Mesothelial cell of epicardium (in vitro differentiated cells): ENCODE measurements at places on chromosomes 7 and 10.

DNA sequence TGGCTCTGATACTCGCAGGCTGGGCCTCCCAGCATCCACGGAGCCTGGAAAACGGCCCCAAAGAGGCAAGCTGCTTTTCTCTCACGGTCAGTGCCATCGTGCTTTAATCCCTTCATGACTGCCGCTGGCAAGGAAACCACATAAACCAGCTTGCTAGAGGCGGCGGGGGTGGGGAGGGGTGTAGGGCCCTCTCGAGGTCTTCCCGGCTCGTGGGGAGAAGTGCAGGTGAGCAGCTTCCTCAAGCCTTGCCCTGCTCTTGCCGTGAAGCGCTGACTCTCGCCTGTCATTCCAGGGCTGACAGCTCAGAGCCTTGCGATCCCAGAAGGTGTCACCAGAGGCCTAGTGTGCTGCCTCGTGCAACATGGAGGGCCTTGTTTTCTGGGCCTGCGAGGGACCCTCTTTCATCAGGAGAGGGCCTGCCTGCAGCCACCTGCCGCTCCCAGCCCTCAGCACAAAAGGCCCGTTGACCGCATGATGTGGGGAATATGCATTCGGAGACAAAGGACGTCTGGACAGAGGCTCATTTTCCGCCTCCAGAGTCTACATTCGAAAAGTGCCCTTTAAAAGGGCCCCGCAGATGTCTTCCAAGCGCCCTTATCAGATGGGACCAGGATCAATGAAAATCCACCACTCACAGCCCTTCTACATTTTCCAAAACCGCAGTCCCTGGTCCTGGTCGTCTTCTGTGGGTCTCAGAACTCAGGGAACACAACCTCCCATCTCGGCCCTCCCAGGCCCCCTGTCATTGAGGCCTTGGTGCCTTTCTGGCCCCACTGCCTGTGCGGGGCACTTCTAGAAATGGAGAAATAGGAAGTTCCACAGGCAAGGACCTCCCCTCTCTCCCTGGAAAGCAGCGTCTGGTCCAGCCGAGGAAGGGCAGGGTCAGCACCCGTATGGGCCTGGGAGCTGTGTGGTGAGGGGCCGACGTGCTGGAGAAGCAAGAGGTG lies 58.7 kb downstream of the ZRANB1 start:
- no peak for DNase-seq
- H3K36me3 ChIP-seq, result peaks cover 5% of the 10 kb centered on the region
- H3K4me3 ChIP-seq, result no peak overlapping the region

DNA sequence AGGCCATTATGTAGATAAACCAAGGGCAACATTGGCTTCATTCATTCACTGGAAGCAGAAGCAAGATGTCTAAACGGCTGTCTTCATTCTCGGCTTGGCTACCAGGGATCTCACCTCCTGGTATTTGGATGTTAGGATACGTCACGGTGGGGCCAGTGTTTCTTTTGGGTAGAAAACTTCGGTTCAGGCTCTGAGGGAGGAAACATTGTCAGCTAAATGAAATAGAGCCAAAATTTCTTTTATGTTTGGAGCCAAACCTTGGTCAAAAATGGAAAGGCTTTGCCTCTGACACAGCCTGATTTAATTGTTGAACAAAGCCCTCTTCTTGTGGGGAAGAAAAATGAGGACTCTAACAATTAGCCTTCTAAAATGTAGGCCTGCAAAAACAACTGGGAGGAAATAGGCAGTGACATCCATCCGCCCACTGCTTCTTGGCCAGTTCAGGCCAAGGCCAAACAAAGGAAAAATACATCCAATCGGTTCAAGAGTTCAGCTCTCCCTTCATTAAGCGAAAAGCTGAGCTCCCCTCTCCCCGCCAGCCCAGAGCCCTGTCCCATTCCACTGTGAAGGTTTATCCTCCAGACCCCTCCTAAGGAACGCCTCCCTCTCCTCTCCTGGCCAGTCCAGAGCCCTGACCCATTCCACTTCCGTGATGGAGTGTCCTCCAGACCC lies 44.4 kb downstream of the PFKFB3 start:
- DNase-seq, result no peak
- no peaks in the 10 kb centered on the region for H3K4me1 ChIP-seq
- no peaks in the 10 kb centered on the region for H3K36me3 ChIP-seq
- no peak overlapping the region for H3K4me3 ChIP-seq
- H3K27me3 ChIP-seq, result no peaks in the 10 kb centered on the region
- H3K27ac ChIP-seq, result no peak overlapping the region

GRCh38 chr7:143387156-143387975 lies 6.2 kb downstream of the ZYX start:
- no peak overlapping the region for H3K4me3 ChIP-seq
- H3K36me3 ChIP-seq, result peaks cover 13% of the 10 kb centered on the region
- peaks cover 13% of the 10 kb centered on the region for H3K4me1 ChIP-seq
- H3K27me3 ChIP-seq, result no peaks in the 10 kb centered on the region
- DNase-seq, result no peak
- H3K27ac ChIP-seq, result peak overlapping the region; percentile 14

DNA sequence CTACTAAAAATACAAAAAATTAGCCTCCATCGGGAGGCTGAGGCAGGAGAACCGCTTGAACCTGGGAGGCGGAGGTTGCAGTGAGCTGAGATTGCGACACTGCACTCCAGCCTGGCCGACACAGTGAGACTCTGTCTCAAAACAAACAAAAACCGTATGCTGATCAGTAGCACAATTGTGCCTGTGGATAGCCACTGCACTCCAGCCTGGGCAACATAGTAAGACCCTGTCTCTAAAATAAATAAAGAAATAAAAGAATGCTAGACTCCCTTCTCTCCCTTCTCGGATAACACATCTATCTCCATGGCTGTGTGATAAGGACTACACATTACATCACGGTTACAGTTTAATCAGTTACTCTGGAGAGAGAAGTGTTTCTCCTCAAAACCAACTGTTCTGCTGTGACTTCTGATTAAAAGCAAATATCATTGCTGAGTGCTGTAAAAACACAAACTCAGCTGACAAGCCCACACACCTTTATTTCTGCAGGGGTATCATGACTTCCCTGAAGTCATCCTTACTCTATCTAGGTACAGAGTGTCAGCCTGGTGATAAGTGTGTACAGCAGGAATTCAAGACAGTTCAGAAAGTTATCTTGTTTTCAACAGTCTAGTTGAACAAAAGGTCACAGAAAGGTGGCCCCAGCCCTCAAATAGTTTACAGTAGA lies 5.3 kb upstream of the ARHGAP19 start:
- H3K36me3 ChIP-seq, result no peaks in the 10 kb centered on the region
- H3K4me3 ChIP-seq, result no peak overlapping the region
- no peaks in the 10 kb centered on the region for H3K27me3 ChIP-seq
- peak overlapping the region; percentile 82 for H3K27ac ChIP-seq
- H3K4me1 ChIP-seq, result peaks cover 12% of the 10 kb centered on the region
- DNase-seq, result no peak

GRCh38 chr7:100021297-100021696 lies 5.9 kb downstream of the ZKSCAN1 start:
- no peak overlapping the region for H3K27ac ChIP-seq
- DNase-seq, result no peak
- H3K27me3 ChIP-seq, result no peaks in the 10 kb centered on the region
- peaks cover 33% of the 10 kb centered on the region for H3K4me1 ChIP-seq
- no peak overlapping the region for H3K4me3 ChIP-seq

GRCh38 chr7:39458061-39458745 lies 108.0 kb upstream of the YAE1 start:
- peaks cover 5% of the 10 kb centered on the region for H3K27me3 ChIP-seq
- no peak for DNase-seq
- no peaks in the 10 kb centered on the region for H3K36me3 ChIP-seq
- no peak overlapping the region for H3K27ac ChIP-seq

DNA sequence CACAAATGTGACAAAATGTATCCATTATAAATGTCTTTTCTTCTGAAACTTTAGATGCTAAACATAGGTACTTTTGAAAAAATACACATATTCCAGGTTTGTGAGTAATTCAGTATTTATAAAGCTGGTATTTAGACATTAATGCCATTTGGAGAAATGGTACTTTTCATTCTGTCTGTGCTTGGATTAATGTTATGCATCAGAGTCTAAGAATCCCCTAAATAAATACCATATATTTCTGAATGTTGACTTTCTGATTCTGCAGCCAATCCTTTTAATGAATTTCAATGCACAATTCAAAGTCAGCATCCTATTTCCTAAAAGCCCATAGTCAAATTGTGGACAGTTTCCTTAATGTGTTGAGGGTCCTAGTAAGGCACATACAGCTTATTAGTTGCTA lies 145.0 kb downstream of the DKK1 start:
- H3K36me3 ChIP-seq, result no peaks in the 10 kb centered on the region
- no peak overlapping the region for H3K27ac ChIP-seq
- H3K27me3 ChIP-seq, result peaks cover 2% of the 10 kb centered on the region
- H3K4me1 ChIP-seq, result no peaks in the 10 kb centered on the region
- DNase-seq, result no peak

DNA sequence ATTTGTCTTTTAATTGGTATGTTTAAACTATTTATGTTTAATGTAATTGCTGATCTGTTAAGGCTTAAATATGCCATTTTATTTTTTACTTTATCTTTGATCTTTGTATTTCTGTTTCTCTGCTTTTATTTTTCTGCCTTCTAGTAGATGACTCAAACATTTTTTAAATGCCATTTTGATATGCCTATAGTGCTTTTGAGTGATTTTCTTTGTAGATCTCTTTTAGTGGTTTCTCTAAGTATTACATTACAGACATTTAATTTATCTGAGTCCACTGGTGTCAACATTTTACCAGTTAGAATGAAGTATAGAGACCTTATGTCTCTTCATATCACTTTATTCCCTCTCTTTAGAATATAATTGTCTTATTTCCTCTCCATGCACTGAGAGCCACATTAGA lies 32.7 kb downstream of the IL6 start:
- no peak overlapping the region for H3K4me3 ChIP-seq
- no peaks in the 10 kb centered on the region for H3K4me1 ChIP-seq
- no peak overlapping the region for H3K27ac ChIP-seq
- H3K27me3 ChIP-seq, result peaks cover 3% of the 10 kb centered on the region

DNA sequence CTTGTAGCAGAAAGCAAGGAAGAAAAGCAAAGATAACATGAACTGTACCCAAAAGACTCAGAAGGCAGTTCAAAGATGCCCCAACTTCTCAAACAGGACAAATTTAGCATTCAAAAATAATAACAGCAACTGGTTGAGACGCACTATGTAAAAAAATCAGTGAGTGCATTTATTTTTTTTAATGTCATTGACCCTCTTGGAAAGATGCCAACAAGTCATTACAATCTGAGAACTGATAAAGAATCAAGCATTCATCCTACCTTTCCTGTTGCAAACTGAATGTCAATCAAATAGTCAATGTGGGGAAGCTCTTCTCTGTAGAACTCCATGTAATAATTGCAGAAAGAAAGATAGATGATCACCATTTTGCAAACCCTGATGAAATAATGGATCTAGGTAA lies 1.7 kb upstream of the CCDC186 start:
- no peak overlapping the region for H3K27ac ChIP-seq
- H3K4me1 ChIP-seq, result peaks cover 31% of the 10 kb centered on the region
- H3K4me3 ChIP-seq, result peak overlapping the region; percentile 13
- no peaks in the 10 kb centered on the region for H3K27me3 ChIP-seq
- no peak for DNase-seq
- no peaks in the 10 kb centered on the region for H3K36me3 ChIP-seq

- H3K4me3 ChIP-seq, result no peak overlapping the region
- H3K4me1 ChIP-seq, result no peaks in the 10 kb centered on the region
- no peak overlapping the region for H3K27ac ChIP-seq
- H3K27me3 ChIP-seq, result peaks cover 3% of the 10 kb centered on the region
- DNase-seq, result no peak
These were observed 26.8 kb upstream of the INSIG1 start for GRCh38 chr7:155270861-155271260.

DNA sequence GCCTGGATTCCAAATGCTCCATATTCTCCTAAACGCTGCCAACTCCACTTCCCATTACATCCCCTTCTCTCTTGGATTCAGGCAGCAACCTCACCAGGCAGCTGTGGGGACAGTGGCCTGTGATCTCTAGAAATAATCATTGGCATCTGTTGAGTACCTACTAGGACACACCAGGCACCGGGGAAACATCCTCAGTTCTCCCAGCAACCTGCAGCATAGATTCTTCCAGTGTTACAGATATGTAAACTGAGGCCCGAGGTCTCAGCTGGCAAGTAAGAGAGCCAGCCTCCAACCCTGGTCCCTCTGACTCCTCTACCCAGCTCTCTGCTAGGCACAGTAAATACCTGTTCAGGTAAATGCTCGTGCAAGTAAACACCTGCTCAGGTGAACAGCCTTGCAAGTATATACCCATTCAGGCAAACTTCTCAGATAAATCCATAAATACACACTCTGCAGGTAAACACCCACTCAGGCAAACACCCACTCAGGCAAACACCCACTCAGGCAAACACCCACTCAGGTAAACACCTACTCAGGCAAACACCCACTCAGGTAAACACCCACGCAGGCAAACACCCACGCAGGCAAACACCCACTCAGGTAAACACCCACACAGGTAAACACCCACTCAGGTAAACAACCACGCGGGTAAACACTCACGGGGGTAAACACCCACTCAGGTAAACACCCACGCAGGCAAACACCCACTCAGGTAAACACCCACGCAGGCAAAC lies 18.7 kb downstream of the ASB13 start:
- peaks cover 31% of the 10 kb centered on the region for H3K36me3 ChIP-seq
- H3K4me3 ChIP-seq, result no peak overlapping the region
- H3K27me3 ChIP-seq, result no peaks in the 10 kb centered on the region
- DNase-seq, result no peak
- peaks cover 19% of the 10 kb centered on the region for H3K4me1 ChIP-seq

DNA sequence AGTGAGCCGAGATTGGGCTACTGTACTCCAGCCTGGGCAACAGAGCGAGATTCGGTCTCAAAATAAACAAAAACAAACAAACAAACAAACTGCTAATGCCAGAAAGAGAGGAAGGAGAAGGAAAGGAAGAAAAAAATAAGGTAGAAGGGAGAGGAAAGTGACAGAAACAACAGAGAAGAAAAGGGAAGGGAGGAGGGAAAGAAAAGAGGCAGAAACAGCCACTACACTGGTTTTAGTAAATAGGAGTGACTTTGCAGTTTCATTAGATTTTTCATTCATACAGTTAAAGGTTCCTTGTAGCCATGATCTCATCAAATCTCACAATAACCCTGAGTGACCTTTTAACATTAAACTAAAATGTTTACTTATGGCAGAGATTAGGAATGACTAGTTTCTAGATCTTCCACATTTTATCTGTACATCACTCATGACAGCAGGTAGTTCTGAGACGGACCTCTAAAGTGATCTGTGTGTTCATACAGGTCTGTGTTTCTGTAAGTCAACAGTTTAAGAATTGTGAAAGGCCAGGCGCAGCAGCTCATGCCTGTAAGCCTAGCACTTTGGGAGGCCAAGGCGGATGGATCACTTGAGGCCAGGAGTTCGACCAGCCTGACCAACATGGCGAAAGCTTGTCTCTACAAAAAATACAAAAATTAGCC lies 191.3 kb upstream of the KLF14 start:
- no peaks in the 10 kb centered on the region for H3K36me3 ChIP-seq
- DNase-seq, result no peak
- H3K4me1 ChIP-seq, result peaks cover 9% of the 10 kb centered on the region
- peak overlapping the region; percentile 49 for H3K27ac ChIP-seq
- no peaks in the 10 kb centered on the region for H3K27me3 ChIP-seq

DNA sequence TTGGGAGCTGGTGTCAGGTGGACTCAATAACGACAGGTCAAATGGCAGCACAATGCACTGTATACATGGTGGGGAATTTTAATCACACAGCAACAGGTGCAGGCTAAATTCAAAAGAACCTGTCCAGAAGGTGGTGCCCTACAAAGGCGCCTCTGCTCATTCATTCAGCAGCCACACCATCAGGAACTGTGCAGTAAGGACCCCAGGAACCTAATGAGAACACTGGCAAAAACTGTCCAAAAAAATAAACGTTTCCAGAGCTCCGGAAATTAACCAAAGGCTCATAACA lies 21.9 kb upstream of the CRYGN start:
- no peaks in the 10 kb centered on the region for H3K27me3 ChIP-seq
- no peak for DNase-seq
- H3K36me3 ChIP-seq, result peaks cover 38% of the 10 kb centered on the region
- H3K4me1 ChIP-seq, result peaks cover 23% of the 10 kb centered on the region
- no peak overlapping the region for H3K4me3 ChIP-seq
